ENCODE measurements at places on chromosomes 12 and 14.

- no peak for DNase-seq
Measured at GRCh38 chr14:68687746-68688145, 105.1 kb downstream of the ZFP36L1 start.

- DNase-seq: no peak
Measured at GRCh38 chr12:57615637-57616036, 4.4 kb downstream of the ARHGEF25 start.

DNA sequence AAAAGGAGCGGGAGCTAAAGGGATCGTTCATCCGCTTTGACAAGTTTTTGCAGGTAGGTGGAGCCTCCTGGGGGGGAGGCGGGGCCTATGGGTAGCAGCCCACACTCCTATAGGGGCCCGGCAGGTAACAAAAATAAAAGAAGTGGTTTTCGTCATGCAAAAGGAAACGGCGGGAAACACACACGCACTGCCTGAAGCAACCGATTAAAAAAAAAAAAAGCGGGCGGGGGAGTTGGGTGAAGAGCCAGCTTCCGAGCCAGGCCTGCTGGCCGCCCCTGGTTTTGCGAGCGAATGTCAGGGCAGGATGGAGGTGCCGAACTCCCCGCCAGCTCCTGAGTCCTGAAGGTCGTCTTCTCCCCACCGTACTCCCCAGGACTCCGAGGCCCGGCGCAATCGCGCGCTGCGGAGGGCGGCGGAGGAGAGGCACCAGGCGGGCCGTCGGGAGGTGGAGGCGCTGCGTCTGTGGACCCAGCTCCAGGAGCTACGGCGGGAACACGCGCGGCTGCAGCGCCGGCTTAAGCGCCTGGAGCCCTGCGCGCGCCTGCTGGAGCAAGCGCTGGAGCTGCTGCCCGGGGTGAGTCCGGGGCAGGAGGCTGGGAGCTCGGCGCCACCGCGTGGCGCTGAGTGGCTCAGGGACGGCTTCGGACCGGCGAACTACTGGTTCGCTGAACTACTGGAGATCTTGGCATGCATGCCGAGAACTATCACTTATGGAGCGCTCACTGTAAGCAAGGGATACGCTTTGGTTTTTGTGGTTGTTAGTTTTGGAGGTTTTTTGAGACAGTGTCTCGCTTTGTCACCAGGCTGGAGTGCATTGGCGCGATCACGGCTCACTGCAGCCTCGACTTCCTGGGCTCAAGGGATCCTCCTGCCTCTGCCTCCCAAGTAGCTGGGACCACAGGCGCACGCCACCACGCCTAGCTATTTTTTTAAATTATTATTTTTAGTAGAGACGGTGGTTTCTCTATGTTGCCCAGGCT, 3.6 kb downstream of the CFAP73 start:
- peak; percentile 66 for DNase-seq

DNA sequence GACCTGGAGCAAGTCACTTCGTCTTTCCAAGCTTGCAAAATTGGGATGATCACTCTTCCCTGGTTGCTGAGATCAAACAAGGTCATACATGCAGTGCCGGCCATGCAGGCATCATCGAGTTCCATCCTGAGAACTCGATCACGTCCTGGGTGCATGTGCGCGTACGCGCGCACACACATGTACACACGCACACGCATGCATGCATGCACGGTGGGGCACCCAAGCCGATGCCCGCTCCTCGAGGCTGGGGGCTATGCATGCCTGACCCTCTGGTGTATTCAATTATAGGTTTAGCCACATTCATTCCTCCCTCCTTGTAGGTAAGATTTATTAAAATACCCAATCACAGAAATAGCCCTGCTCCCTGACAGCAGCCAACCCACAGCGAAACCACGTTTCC, 26.0 kb downstream of the MMAB start:
- DNase-seq: no peak

GRCh38 chr14:95437715-95438114, 78.7 kb downstream of the SYNE3 start:
- DNase-seq: no peak

DNA sequence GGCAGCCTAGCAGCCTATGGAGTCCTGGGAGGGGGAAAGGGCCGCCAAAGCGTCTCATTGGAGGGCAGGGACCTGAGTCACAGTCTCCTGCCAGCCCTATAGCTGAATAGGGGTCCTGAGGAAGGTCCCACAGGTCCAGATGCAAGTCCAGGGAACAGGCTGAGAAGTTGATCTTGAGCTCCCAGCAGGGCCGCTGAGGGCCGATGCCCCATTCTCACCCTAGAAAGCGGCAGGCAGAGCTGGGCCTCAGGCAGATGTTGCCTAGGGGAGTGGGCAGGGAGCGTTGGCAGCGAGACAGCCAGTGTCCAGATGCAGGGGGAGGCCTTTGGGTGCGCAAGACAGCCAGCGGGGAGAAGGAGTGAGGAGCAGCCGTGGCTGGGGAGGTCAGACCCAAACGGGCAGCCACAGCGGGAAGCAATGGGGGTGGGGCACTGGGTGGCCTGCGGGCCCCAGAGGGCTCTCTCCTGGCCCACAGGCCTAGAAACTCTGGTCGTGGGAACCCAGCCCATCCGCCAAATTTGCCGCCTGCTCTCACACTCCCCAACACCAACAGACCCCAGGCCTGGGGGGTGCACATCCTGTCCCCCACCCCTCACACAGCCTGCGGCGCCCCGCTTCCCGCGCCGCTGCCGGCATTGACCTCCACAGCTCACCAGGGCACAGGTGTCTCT, 1.1 kb downstream of the HDAC7 start:
- DNase-seq: no peak

DNA sequence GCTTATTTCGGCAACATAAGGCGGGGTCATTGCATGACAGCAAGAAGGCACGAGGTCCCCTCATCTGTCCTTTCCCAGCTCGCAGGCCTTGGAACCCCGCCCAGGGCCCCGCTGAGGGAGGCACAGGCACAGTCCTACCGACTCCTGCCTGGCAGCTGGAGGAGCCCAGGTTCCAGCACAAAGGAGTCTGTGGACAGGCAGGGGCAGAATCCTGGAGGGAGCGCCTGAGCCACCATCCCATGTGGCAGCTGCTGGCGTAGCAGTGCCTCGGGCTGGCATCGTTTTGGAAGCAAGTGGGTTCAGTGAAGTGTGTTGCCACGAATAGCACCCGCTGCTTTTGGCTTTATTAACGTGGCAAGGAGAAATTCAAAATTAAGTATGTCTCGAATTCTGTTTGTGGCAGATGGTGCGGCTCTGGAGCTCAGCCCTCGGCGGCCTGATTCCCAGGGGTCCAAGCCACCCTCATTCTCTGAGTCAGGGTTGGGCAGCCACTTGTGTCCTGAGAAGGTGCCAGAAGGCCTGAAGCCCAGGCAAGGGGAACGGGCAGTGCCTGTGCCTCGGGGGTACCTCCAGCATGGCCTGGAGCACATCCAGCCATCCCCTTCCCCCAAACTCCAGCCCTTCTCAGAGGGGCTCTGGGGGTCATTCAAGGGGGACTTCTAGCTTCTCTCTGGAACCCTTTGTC, 35.9 kb downstream of the SLC8B1 start:
- no peak for DNase-seq

DNA sequence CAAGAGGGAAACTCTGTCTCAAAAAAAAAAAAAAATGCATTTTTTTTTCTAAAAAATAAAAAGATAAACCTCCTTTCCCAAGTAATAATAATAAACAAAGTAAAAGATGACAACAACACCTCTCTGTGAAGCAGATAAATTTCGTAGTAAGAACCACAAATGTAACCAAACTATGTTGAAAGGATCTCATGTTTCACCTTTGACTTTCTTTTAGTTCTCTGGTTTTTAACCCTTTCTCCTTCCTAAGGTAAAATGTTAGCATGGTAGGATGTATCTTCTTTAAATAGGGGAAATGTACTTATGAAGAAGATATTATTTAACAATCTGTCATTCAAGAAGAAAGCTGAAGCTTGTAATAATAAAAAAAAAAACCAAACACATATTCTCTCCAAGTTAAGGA, 1.8 kb upstream of the KLHL42 start:
- DNase-seq: no peak

DNA sequence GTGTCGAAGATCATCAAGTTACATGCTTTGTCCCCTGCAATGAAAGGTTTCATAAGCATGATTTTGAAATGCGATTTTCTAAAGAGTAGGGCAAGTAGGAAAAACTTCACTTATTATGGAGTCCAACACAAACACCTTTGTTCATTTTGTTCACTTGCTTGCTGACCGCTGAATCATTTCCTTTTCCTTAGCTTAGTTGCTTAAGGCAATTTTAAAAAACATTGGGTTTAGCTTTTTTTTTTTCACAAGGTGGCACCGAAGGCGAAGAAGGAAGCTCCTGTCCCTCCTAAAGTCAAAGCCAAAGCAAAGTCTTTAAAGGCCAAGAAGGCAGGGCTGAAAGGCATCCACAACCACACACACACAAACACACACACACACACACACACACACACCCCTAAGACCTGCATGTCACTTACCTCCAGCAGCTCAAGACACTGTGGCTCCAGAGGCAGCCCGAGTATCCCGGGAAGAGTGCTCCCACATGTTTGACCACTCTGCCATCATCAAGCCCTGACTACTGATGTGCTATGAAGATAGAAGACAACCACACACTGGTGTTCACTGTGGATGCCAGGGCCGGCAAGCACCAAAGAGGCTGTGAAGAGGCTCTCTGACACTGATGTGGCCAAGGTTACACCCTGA, 11.4 kb downstream of the MANSC1 start:
- no peak for DNase-seq

GRCh38 chr14:99257673-99258221, 14.2 kb downstream of the BCL11B start:
- DNase-seq: peak; percentile 49

DNA sequence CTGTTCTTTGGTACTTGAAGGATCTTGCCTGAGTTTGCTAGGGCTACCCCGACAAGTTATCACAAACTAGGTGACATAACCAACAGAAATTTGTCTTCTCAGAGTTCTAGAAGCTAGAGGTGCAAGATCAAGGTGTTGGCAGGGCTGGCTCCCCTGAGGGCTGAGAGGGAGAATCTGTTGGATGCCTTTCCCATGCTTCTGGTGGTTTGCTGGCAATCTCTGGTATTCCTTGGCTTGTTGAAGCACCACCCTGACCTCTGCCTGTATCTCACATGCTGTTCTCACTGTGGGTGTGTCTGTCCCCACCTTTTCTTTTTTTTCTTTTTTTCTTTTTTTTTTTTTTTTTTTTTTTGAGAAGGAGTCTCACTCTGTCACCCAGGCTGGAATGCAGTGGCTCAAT, 81.2 kb downstream of the VCPKMT start:
- DNase-seq: no peak

- no peak for DNase-seq
Measured at GRCh38 chr14:27863166-27863565, 903.4 kb upstream of the FOXG1 start.

GRCh38 chr12:28780096-28780495, 369.0 kb upstream of the FAR2 start:
- DNase-seq: no peak

GRCh38 chr14:70616646-70617045, 16.2 kb upstream of the MED6 start:
- DNase-seq: no peak

DNA sequence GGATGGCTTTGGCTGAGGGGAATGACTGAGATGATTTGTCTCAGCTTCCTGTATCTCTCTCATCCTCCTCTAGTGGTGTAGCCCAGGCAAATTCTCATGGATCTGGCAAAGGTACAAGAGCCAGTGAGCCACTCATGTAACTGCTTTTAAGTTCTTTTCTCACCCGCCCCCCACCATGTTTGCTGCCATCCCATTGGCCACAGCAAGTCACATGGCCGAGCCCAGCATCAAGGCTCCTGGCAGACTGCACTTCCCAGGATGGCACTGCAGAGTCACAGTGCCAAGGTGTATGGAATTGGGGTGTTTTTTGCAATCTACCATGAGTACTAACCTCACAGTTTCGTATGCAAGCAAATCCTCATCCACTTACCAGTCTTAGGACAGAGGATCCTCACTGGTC, 50.9 kb downstream of the CHST11 start:
- DNase-seq: no peak

GRCh38 chr14:96509457-96510090, 7.4 kb downstream of the PAPOLA start:
- peak; percentile 7 for DNase-seq

- no peak for DNase-seq
Measured at GRCh38 chr12:27537855-27538675, 14.1 kb downstream of the PPFIBP1 start.

- DNase-seq: no peak
Measured at GRCh38 chr14:81450100-81450531, 50.0 kb upstream of the STON2 start.
